ENCODE measurements at places on chromosomes 5 and 9.
A peak's percentile ranks its signal among the peaks of the same experiment; 100 is the strongest.

DNA sequence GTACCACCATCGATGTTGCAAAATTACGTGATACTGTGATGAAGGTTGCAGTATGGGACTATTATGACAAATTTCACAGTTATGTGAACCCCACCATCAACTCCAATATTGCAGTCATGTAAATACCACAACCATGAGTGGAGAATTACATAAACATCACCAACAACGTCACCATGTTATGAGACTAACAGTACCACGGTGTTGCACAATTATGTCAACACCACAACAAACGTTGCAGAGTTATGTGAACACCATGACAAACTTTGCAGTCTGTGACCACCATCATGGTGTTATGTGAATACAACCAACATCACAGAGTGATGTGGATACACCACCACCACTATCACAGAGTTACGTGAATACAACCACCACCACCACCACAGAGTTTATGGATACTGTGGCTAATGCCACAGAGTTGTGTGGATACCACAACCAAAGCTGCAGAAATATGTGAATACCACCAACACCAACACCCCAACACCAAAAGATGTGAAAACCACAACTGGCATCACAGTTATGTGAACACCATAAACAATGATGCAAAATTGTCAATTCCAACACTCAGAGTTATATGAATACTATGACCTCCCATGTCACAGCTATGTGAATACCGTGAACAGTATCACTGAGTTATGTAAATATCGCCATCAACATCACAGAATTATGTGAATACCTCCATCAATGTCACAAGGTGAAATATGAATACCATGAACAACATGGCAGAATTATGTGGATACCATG, 62.4 kb downstream of the SHC3 start:
- no peak for DNase-seq

DNA sequence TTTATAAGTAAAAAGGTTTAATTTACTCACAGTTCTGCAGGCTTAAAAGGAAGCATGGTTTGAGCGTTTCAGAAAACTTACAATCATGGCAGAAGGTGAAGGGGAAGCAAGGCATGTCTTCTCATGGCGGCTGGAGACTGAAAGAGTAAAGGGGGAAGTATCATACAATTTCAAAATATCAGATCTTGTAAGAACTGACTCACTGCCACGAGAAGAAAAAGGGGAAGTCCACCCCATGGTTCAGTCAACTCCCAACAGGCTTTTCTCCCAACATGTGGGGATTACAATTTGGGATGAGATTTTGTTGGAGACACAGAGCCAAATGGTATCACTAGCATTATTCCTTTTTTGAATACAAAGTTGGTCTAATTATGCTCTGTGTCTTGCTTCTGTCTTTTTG, 627.9 kb upstream of the ST8SIA4 start:
- DNase-seq = peak; percentile 18

DNA sequence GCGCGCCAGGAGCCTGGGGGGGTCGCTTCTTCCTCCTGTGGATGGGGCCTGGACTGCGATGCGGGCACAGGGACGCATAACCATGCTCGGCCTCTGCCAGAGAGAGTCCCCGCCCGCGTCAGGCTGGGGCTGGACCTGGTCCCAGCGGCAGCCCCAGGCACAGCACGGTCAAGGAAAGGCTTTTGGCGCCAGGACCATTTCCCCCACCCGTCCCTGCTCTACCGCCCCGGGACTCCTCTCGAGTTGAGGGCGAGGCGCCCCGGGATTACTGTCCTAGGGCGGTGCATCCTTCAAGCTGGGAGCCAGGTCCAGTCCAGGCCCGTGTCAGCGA, 341 bp downstream of the MXD3 start:
- DNase-seq = no peak

DNA sequence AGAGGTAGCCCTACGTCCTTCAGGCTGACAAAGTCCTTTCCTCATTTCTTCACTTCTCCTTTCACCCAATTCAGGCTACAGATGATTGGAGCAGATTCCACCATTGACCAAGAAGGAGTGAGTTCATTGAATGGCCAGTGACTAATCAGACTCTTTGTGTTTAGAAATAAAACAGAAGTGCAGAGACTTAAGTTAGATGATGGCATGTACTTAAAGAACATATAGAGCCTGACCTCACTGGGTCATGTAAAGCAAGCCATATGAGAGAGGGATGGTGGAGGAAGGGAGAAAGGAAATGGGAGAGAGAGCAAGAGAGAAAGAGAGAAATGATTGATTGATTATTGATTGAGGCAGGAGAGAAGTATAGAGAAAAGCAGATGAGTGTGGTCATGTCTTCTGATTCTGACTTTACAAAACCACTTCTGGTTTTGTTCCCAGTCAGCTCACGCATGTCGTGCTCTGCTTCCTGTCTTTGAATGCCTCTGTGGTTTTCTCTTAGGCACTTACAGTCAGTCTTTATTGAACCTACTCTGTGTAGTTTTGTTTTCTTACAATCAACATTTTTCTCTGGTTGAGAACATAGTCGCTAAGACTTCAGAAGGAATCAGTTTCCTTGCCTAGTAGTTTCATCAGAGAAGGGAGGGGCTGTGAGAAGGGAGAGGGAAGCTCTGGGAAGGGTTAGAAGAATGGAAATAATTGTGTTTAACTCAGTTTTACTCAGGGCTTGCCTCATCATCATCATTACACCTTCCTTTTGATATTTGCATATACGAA, 149.2 kb upstream of the KLF9 start:
- peak; percentile 58 for DNase-seq

DNA sequence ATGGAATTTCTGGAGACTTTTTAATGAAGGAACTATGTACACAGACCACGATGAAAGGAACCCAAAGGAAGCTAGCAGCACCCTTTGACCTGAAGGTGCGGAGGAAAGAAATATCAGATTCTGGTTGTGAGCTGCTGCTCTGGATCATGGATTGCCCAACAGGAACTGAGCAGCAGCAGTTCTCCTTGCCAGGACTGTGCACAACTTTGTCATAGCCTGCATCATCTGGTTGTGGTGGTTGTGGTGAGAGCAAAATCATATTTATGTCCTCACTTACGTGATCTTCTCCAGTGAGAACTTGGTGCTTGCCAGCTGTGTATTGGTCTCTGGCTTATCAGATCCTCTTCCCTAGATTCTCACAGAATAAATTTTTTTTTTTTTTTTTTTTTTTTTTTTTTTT, 70.7 kb upstream of the LPAR1 start:
- DNase-seq = peak; percentile 34

GRCh38 chr9:105355781-105356180, 92.1 kb upstream of the FSD1L start:
- peak; percentile 97 for DNase-seq

DNA sequence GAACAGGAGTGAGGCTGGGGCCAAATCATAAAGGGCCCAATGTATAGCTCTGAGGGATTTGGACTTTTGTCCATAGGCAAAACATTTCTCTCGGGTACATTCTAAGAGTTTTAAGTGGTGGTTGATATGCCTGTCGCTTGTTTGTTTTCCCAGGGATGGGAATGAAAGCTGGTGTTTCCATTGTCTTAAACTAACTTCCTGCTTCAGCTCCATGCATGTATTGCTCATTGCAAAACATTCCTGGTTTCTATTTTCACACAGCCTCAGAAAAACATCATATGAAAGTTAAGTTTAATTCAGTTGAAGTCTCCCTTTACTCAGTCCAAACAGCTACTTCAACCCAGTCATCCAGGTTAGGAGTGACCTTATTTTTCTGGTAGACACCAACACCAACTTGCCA, 235.0 kb downstream of the ACTL7B start:
- no peak for DNase-seq

- no peak for DNase-seq
Observed at GRCh38 chr5:55313870-55314617, 6.3 kb downstream of the MTREX start.

DNA sequence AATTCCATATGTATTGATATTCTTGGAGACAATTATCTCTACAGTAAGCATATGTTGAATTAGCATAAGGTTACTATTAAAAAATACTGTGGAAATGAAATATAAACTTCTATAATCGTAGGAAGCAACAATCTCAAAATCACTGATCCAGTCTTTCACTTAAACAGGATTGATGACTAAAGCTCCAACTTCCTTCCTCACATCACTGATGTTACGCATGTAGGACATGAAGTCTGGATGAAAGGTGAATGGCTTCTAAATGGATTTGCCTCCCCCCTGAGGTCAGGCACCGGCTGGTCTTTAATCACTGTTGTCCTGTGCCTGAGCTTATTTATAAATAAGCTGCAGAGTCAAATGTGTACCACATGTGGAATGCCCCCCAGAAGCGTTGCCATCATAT, 157.1 kb upstream of the NFIB start:
- no peak for DNase-seq

- no peak for DNase-seq
Observed at GRCh38 chr9:94005272-94005901, 50.2 kb upstream of the BARX1 start.

DNA sequence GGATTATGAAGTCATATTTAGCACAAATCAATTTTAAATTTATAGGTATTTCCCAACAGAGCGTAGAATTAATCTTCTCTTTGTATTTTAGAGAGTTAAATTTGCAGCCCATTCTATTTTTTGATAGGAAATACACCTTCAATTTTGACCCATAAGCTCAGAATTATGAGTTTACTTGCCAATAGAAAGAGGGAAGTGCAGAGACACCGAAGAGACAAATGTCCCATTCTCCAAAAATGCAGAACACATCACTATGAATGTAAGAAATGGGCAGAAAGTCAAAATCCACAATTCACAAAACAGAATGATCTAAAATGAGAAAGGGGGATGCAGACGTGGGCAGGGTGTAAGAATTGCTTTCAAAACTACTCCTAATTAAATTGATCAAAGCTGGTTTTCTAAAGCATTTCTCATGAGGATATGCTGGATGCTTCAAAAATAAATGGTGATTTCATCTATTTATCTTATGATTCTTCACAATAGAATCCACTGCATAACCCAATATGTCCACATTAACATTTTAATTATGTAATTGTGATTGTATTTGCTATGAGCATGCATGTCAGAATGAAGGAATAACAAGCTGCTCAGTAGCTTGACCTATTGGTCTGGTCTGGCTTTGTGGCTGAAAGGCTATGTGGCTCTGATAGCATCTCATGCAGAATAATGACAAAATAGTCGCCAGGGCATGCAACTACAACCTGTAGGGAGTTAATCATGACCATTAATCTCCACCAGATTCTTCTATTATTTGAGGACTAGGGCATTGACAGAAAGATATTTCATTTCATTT, 550.1 kb upstream of the CDH18 start:
- DNase-seq = no peak

- DNase-seq = peak; percentile 65
Observed at GRCh38 chr9:113154946-113155345, 4.1 kb downstream of the SLC31A2 start.

GRCh38 chr9:114694146-114694545, 12.2 kb upstream of the TEX48 start:
- no peak for DNase-seq

- DNase-seq = no peak
Observed at GRCh38 chr9:133754187-133754586, 16.0 kb upstream of the SARDH start.

GRCh38 chr9:105439428-105439827, 8.4 kb upstream of the FSD1L start:
- DNase-seq = no peak

GRCh38 chr5:68115584-68115983, 100.0 kb upstream of the PIK3R1 start:
- no peak for DNase-seq

- peak; percentile 3 for DNase-seq
Observed at GRCh38 chr5:42691413-42691937, 65.1 kb upstream of the CCDC152 start.

- no peak for DNase-seq
Observed at GRCh38 chr9:6072865-6073264, 57.4 kb upstream of the RANBP6 start.

GRCh38 chr5:77145666-77146065, 58.6 kb upstream of the ZBED3 start:
- peak; percentile 8 for DNase-seq

GRCh38 chr5:69498384-69498783, 5.8 kb downstream of the OCLN start:
- DNase-seq = no peak

DNA sequence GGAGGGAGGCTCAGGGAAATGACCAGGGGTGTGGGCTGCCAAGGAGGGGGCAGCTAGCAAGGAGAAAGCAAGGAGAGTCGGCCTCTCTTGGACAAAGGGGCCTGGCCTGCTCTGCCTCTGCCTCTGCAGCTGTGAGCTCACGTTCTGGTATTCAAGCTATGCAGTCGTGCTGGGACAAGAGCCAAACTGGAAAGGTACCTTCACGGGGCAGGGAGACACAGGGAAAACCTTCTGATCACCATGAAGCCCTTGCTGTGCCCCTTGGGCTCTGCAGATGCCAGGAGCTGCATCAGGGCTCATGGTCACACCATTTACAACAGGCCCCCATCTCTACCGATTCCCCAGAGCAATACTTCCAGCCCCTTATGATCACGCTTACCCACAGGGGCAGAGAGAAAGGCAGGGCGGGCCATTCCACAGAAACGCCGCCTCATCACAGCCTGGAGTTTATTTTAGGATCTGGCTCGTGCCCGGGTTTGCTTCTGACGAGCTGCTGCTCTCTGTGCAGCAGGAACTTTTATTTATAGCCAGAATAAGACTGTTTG, 63.2 kb downstream of the PRRT1B start:
- no peak for DNase-seq

DNA sequence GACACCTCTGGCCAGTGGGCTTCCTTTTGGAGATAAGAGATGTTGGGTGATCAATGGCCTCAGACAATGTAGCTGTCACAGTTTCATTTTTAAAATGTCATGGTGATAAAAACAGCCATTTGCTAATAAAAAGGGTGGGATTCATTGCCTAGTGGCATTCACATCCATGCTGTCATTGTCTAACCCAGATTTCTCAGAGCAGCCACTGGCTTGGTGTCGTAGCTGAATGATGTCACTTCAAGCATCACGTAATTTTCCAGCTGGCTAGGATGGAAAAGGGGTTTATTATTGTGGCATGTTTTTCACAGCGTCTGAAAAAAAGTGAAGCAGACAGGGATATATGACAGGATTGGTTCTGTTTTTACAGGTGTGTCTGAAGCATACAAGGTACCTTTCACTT, 184.7 kb downstream of the AOPEP start:
- DNase-seq = no peak

- peak; percentile 21 for DNase-seq
Observed at GRCh38 chr5:154944716-154945115, 3.8 kb downstream of the MRPL22 start.

DNA sequence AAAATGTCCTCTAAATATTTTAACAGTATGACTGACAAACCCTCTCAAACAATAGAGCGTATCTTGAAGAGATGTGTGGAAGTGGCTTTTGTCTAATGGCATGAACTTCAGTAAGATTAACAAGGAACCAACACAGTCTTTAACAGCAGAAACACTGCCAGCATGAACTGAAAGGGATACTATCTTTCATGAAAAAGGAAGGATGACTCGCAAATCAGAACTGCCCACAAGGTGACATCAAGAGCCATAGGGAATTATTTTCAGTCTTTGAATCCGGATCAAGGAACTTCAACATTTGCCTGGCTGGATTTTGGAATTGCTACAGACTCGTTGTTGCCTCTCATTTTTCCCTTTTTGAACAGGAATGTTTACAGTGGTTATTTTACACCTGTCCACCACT, 5.1 kb upstream of the HEXB start:
- DNase-seq = no peak

GRCh38 chr5:151571270-151572173, 19.6 kb downstream of the FAT2 start:
- no peak for DNase-seq
